Activated CD8-positive, alpha-beta T cell treated with anti-CD3 and anti-CD28 coated beads for 36 hours (primary cell): ENCODE measurements at places on chromosomes 16 and 17. TPM values are rescaled to one million over a fixed set of nuclear protein-coding genes. Genes with fewer than 3 reads are reported as not detected.
A peak's percentile ranks its signal among the peaks of the same experiment; 100 is the strongest.

GRCh38 chr16:14194721-14195120 lies 123.6 kb downstream of the MRTFB start:
- DNase-seq, result no peak
- no peaks in the 10 kb centered on the region for H3K27me3 ChIP-seq
- H3K4me1 ChIP-seq, result peaks cover 45% of the 10 kb centered on the region
- no peak overlapping the region for H3K4me3 ChIP-seq
- no peaks in the 10 kb centered on the region for H3K36me3 ChIP-seq
- H3K27ac ChIP-seq, result no peak overlapping the region

- no peak for DNase-seq
- no peaks in the 10 kb centered on the region for H3K36me3 ChIP-seq
- H3K4me3 ChIP-seq, result peak overlapping the region; percentile 77
- H3K4me1 ChIP-seq, result peaks cover 36% of the 10 kb centered on the region
- H3K27ac ChIP-seq, result peak overlapping the region; percentile 94
Measured at GRCh38 chr16:56355786-56356275, 69.5 kb downstream of the AMFR start.

- DNase-seq, result no peak
- H3K4me1 ChIP-seq, result no peaks in the 10 kb centered on the region
- H3K27me3 ChIP-seq, result no peaks in the 10 kb centered on the region
- H3K27ac ChIP-seq, result no peak within 1 kb of the TSS
- no peak within 1 kb of the TSS for H3K4me3 ChIP-seq
Measured at GRCh38 chr16:66801320-66802105, at the start of gene TERB1. Gene TERB1 (minus strand): TSS chr16:66801584. CDS start chr16:66796798, 4,786 bp downstream.

DNA sequence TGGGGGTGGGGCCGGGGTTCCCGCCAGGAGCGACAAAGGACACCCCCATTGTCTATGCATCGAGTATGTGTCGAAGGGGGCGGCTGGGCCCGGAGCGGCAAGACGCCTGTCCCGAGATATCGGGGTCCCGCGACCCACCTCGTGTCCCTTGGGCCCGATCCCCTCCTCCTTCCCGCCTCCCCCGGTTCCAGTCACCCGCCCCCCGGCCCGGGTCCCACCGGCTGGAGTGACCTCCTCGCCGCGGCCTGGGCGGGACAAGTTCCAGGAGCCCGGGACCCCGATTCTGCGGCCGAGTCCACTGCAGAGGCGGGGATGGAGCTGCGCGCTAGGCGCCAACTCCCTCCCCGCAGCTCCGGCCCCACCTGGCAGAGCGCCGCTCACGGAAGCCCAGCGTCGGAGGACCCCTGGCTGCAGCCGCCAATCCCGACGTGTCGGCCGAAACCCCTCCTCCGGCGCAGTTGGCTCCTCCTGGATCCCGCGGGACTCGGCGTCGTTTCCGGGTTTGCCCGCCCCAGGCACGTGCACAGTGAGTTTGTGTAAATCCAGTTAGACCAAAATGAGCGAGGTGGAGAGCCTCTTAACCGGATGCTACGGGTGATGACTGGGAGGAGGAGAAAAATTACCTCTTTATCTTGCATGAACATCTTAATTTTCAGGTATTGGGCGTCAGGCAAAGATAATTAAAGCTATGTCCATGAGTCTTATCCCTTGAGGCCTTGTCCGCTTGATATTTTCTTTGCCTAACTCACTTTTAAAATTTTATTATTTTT lies at the start of gene NMRAL1:
NMRAL1 (minus strand) TSS at position 434 of the 770 bp plus-strand sequence. CDS start 493 bp downstream, outside the sequence.
- H3K4me1 ChIP-seq, result peaks cover 32% of the 10 kb centered on the region
- H3K27ac ChIP-seq, result peak within 1 kb of the TSS; percentile 85
- H3K4me3 ChIP-seq, result peak within 1 kb of the TSS; percentile 92
- H3K36me3 ChIP-seq, result peaks cover 18% of the 10 kb centered on the region

DNA sequence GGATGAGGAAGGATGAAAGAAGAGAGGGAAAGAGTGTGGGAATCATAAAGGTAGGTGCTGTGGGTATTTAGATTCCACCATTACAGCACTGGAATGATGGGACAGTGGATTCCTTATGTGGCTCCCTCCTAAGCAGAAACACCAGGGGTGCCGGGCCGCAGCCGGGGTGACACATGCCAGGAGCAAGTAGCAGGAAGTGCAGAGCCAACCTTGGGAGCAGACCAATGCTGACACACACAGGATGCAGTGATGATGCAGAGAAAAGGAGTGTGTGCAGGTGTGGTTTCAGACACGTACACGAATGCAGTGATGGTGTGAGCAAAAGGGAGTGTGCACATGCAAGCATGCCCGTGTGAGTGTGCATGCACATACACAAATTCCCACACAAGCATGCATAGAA lies 338.0 kb downstream of the SLC39A11 start:
- no peak overlapping the region for H3K4me3 ChIP-seq
- H3K27me3 ChIP-seq, result no peaks in the 10 kb centered on the region
- H3K27ac ChIP-seq, result no peak overlapping the region
- no peak for DNase-seq

DNA sequence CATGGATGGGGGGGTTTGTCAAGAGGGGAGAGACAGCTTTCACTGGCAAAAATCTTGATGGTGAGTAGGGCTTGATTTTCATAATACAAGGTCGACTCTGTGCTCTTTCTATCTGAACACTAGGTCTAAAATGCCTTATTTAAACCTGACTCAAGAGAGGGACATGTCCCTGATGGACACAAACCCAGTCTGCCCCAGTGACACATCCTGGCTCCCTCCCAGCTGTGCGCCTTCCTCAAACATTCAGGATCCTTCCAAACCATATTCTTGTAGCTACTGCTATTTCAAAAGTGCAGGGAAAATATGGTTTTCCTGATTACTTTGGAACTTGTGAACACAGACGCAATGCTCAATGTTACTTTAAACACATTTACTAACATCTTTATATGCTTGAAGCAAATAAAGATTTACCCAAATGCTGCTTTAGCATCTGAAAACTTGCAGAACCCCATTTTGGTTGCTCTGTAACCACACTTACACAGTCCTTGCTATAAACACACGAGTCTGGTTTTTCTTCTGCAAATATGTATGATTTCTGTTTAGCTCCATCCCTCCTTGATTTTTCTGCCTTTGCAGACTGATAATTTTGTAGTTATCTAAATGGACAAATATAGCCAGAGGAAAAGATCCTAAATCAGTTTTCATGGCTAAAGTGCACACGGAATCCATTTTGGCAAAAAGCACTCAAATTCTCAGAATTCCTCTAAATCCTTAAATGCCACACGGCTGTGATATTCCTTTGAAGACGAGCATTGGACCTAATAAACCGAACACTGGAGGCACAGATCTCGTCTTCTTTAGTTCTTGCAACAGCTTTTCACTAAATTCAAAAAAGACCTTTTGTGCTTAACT lies 499.9 kb upstream of the ZFHX3 start:
- H3K4me3 ChIP-seq, result no peak overlapping the region
- peaks cover 36% of the 10 kb centered on the region for H3K27me3 ChIP-seq
- H3K4me1 ChIP-seq, result no peaks in the 10 kb centered on the region
- H3K27ac ChIP-seq, result no peak overlapping the region

GRCh38 chr17:13337864-13338371 lies 263.8 kb downstream of the HS3ST3A1 start:
- peaks cover 27% of the 10 kb centered on the region for H3K27me3 ChIP-seq
- peaks cover 3% of the 10 kb centered on the region for H3K4me1 ChIP-seq
- H3K27ac ChIP-seq, result no peak overlapping the region
- H3K36me3 ChIP-seq, result no peaks in the 10 kb centered on the region
- DNase-seq, result peak; percentile 26
- peak overlapping the region; percentile 26 for H3K4me3 ChIP-seq

DNA sequence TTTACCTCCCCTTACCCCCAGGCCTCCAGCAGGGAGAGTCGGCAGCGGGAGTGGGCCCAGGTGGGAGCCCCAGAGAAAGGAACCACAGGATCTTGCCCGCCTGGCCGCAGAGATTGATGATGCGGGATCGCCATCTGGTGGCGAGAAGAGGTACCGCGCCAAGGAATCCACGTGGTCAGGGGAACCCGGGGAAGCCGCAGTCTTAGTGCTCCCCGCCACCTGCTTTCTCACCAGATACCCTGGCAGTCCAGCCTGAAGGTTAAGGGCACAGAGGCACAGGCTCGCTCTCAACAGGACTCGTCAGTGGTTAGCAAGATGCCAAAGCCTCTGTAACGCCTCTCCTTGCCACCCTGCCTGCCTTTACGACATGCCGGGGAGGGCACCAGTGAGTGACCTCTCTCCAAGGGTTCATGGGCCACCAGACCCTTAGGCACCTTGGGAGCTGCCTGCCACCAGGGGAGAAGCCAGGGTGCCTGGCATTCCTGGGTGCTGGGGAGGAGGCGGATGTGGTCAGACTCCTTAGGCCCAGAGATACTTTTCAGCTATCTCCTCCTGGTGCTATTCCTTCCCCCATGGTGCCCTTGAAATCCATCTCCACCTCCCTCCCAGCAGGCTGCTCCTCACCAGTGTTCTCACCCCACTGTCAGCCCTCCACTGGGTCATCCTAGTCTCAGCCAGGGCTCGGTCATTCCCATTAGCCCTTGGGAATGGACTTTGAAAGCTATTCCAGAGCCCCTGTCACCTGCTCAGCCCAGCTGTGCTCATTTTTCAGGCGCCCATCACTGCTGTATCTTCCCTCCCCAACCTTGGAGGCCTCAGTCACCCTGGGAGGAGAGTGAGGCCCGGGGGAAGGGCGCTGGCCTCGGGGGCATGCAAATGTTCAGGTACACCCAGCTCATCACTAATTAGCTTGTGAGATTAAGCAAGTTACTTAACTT lies 5.5 kb upstream of the RHBDF2 start:
- H3K27me3 ChIP-seq, result no peaks in the 10 kb centered on the region
- no peak overlapping the region for H3K4me3 ChIP-seq
- no peaks in the 10 kb centered on the region for H3K36me3 ChIP-seq
- no peak overlapping the region for H3K27ac ChIP-seq

Gene ARHGDIG
- not detected for total RNA-seq

Gene PHOSPHO1
- not detected for total RNA-seq

Gene PRR29
- total RNA-seq, result 2.5 TPM

Gene ANKS3
- 13.8 TPM for total RNA-seq

Gene RBFOX1
- total RNA-seq, result not detected

Gene AGRP
- total RNA-seq, result not detected

Gene MYH3
- 1.8 TPM for total RNA-seq

Gene CDRT15L2
- total RNA-seq, result not detected
